ENCODE measurements at places on chromosomes 11 and 22.
A peak's percentile ranks its signal among the peaks of the same experiment; 100 is the strongest.

- no peak for DNase-seq
These were observed 47.8 kb downstream of the TEAD1 start for GRCh38 chr11:12721816-12722604.

- DNase-seq: no peak
These were observed 15.1 kb upstream of the PAMR1 start for GRCh38 chr11:35540526-35540925.

- DNase-seq: peak; percentile 38
These were observed 46.1 kb downstream of the LARGE1 start for GRCh38 chr22:33874206-33874605.

DNA sequence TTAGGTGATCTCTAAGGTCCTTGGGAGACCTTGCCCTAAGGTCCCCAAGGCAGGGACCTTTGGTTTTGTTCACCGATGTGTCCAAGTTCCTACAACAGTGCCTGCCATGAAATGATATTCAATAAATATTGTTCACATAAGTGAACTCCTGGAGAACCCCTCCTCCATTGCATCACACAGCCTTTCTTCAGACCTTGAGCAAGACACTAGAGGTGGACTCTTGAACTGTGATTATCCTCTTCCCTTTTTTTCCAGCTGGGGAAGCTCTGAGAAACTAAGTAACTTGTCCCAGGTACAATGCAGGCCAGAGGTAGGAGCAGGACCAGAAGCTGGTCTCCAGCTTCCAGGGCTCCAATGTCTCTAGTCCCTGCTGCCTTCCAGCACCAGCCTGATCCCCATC, 76.6 kb upstream of the LMO1 start:
- DNase-seq: no peak

- DNase-seq: no peak
These were observed 8.2 kb upstream of the HBE1 start for GRCh38 chr11:5277807-5278382.

DNA sequence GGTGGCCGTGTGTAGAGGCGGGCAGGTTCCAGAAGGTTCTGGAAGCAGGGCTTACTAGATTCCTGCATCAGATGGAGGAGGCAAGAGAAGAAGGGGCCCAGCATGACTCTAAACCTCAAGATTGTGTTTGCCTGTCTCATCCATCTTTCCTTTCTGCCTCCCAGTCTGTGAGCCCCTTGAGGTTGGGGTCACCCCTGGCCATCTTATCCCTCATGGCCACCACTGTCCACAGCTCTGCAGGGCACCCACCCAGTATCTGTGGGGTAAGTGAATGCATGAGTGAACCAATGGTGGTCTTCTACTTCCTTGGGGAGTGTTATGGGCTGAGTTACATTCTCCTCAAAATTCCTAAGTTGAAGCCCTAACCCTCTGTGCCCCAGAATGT, 79.3 kb downstream of the MYEOV start:
- DNase-seq: no peak

- DNase-seq: no peak
These were observed 13.3 kb upstream of the IL10RA start for GRCh38 chr11:117972629-117973502.

DNA sequence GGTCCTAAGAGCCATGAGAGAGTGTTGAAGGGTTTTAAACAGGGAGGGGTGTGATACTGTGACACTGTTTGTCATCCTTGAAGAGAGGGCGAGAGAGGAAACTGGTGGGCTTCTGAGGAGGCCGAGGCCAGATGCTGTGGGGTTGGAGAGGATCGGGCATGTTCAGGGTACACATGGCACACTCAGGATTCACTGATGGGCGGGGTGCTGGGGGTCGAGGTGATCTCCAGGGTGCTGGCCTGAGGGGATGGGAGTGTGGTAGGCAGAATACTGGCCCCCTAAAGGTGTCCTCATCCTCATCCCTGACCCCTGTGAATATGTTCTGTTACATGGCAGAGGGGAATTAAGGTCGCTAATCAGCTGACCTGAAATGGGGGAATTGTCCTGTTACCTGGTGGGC, 7.3 kb downstream of the TBC1D22A start:
- DNase-seq: no peak

- DNase-seq: peak; percentile 88
These were observed 17.3 kb upstream of the EIF3D start for GRCh38 chr22:36546092-36546804.

- DNase-seq: no peak
These were observed 321.7 kb upstream of the PLET1 start for GRCh38 chr11:112582366-112582765.

DNA sequence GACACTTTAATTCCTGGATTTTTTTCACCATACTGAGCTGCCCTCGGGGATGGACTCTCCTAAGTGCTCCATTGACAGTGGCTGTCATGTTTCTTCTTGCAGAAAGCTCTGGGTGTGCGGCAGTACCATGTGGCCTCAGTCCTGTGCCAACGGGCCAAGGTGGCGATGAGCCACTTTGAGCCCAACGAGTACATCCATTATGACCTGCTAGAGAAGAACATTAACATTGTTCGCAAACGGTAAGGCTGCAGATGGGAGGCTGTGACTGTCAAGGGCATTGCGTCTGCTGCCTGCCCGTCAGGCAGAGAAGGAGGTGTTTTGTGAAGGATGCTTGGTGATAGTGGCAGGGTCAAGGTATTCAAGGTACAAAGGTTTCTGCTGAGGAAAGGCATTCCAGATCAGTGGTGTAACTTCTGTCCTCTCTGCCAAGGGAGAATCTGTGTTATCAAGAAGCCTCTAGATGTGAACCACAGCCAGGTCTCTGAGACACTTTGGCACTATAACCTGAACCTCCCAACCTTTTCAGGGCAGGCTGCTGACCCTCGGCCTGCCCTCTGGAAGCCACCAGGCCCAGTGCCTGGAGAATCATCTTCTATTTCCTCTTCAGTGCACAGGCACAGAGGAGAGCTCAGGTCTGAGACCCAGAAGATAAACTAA, 30.8 kb downstream of the ACO2 start:
- no peak for DNase-seq

DNA sequence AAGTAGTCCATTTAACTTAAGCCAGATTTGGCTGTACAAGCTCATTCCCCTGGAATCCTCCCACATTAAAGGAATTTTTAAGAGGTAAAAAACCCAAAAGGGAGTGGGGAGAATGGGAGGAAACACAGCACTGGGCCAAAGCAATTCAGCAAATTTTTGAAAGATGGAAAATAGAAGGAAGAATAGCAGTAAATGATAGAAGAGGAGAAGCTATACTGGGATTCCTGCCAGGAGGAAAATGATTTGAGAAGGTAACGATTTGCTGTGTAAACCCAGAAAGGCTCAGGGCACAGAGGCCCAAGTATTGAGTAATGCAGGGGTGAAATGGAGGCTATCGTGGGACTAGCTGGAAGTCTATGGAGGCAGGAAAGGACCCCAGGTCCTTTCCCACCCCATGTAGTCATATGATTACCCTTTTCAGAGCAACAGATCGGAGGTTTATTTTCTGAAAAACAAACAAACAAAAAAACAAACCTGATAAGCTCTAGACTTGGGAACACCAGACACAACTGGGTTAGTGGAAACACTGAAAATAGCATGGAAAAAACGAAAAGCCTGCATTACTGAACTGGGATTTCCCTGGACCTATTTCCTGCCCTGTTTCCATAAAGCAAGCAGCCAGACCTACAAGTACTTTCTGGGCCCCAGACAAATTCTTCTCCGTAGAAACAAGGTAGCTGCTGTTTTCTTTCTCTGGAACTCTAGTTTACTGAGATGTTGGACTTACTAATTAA, 140.0 kb downstream of the SWAP70 start:
- no peak for DNase-seq

- no peak for DNase-seq
These were observed 48.4 kb upstream of the HSD17B12 start for GRCh38 chr11:43632181-43632580.

All from neural progenitor cell (in vitro differentiated cells).